ENCODE measurements at places on chromosomes 6 and 20.

- no peak for DNase-seq
Observed at GRCh38 chr6:147055821-147056392, 148.3 kb upstream of the STXBP5 start.

- DNase-seq, result no peak
Observed at GRCh38 chr6:119544325-119545175, 195.0 kb upstream of the MAN1A1 start.

GRCh38 chr20:58401162-58401561 is 12.1 kb downstream of the VAPB start:
- DNase-seq, result no peak

DNA sequence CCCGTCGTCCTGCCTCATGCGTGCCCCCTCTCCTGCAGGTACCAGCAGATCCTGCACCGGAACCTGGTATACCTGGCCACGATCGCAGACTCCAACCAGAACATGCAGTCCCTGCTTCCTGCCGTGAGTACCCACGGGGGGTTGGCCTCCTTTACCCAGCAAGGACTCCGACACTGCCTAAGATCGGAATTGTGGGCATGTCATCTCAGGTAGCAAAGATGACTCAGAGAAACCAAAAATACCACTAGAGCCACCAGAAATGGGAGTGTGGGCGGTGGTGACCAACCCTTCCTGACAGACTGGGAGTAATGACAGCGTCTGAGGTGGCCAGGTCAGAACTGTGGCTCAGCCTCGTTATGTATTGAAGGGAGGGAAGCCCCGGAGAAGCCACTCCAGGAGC is 16.3 kb downstream of the SS18L1 start:
- no peak for DNase-seq

DNA sequence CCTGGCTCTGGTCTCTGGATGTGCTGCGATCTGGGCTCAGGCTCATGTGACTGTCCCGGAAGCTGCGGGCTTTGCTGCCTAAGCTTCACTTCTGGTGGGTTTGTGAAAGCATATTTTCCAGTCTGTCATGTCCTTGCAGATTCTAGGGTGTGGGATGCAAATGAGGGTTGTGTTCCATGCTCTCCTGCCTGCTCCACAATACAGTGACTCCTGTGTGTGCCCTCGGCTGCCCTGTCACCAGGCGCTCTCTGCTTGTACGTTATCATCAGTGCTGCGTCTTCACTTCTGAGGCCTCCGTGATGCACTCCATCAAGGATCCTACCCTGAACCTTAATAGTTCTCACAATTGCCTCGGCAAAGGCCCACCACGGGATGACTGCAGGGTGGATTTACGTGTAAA is 84.2 kb downstream of the TTLL2 start:
- no peak for DNase-seq

GRCh38 chr6:36660771-36661471 is 17.6 kb upstream of the CDKN1A start:
- DNase-seq, result no peak

DNA sequence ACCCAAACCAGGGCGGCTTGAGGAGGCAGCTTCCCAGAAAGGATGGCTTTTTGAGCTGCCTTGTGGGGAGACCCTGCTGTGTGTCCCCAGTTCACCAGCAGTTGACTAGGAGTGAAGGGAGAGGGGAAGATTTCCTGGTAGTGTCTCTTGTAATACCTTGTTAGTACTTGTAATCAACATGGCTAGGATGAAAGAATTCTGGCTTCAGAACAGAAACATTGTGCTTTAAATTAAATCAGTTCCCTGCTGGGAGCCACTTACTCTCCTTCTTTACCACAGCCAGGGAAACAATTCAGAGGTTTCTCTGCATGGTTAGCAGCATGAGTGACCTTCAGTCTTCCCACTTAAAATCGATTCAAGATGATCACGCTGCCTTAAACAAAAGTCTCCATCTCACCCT is 525.4 kb upstream of the ID4 start:
- no peak for DNase-seq

GRCh38 chr6:81145506-81145905 is 607.0 kb downstream of the TENT5A start:
- no peak for DNase-seq

- no peak for DNase-seq
Observed at GRCh38 chr6:73325656-73326055, 28.4 kb downstream of the DPPA5 start.

GRCh38 chr6:51108563-51109234 is 290.0 kb downstream of the TFAP2B start:
- DNase-seq, result no peak

DNA sequence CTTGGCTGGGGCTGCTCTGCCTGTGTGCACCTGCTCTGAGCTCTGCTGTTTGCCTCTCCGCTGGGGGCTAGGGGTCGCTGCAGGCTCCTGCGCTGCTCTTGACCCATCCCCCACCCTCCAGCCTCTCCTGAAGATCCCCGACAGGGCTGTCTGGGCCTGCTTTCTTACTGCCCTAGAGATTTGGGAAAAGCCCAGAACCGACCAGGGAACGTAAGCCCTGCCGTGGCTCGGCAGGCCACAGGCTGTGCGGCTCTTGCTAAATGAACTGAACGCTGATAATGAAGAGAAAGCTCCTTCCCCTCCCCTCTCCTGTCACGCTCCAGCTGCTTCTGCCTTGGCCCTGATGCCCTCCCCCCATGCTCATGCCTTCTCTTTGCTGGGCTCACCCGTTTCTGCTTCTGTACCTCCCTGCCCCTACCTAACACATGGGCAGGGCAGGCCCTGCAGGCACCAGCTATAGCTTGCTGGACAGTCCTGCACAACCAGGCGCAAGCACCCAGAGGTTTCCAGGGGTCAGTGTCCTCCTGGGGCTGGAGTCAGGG is 32.0 kb upstream of the PCMTD2 start:
- DNase-seq, result no peak

DNA sequence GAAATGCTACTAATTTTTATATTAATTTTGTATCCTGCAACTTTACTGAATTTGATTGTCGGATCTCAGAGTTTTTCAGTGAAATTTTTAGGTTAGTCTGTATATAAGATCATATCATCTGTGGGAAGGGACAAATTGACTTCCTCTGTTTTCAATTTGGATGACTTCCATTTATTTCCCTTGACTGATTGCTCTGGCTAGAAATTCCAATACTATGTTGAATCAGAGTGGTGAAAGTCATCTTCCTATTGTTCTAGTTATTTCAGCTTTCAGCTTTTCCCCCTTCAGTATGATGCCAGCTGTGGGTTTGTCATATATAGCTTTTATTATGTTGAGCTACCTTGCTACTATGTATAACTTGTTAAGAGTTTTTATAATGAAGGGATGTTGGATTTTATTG is 771.2 kb downstream of the KIF16B start:
- no peak for DNase-seq

DNA sequence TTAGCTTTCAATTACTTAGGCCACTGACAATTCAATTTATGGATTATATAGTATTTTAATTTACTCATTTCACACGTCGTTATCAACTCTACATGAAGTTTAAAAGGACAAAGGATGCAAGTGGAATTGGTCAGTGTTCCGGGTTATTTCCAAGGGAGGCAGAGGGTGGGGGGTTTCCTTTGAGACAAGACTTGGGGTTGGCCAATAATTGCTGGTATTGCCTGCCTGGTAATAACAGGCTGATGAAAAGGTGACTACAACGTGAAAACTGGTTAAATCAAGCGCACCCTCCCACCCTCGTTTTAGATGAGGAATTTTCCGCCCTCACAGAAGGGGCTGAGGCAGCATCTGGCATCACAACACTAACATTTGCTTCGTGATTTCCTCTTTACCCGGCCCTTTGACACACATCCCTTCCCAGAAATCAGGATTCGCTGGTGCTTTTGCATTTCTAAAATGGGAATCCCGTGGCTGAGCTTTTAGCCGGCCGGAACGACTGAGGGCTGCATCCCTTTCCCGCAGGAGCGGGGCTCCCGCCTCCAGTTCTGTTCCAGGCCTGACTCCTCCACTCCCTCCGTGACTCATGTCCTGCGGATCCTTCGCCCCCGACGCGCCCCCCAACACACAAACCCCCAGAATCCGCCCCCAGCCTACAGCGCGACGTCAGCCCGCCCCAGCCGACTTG is 999 bp upstream of the PIM1 start:
- no peak for DNase-seq

GRCh38 chr20:825710-826421 is 7.6 kb upstream of the FAM110A start:
- no peak for DNase-seq

GRCh38 chr20:57770852-57771720 is 61.3 kb upstream of the PMEPA1 start:
- no peak for DNase-seq

DNA sequence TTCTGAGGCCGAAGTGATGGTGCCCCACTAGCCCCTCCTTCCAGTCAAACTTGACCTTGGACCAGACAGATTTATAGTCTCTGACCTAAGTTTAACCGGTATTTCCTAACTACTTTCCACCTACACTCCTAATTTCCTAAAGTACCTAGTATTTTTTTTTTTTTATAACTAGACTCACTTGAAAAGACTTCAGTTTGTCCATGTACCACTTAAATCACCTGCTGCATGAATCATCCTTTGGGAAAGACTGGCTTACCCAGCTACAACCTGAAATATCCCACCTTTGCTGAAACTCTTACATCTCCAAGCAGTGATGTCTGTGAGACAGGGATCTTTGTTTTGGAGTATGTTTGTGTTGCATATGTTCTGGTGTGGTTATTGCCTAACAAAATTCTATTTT is 71.1 kb downstream of the ZDHHC14 start:
- no peak for DNase-seq

DNA sequence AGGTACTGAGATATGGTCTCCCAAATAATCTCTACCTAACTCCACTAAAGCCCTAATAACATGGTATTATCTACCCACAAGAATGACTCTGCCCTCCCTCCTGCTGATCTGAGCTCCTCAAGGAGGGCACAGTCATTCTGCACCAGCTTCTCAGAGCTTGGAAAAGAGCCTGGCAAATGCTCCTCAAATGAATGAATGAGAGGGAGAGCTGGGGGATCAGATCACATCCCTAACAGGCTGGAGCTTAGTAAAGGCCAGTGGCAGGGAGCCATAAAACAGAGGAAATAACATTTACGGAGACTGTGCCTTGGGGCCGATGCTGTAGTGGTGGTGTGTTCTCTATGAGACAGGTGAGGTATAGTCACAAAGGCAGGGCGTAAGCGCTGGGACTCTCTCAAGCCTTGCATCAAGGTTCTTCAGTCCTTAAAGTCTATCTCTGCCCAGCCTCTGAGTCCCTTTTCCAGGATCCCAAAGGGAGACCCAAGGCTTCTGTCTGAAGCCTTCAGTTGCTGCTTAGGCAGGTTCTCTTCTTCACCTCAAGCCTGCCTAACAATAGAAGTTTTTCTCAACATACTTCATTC is 7.2 kb upstream of the NNAT start:
- no peak for DNase-seq

DNA sequence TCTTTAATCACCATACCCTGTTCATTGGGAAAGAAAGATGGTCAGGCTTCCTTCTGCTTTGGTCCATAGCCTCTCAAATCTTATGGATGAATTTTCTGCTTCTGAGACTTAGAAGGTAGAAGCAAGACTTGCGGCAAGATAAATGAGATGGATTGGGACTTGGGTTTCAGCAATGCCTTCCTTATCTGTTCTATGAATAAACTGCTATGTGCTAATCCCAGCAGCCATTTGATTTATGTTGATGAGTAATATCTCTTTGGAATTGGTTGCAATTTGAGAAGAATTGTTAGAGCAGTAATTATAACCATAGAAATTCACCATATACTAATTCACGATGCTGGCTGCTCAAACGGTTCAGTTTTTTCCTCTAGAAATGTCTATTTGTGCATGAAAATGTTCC is 48.3 kb downstream of the TXLNB start:
- no peak for DNase-seq

DNA sequence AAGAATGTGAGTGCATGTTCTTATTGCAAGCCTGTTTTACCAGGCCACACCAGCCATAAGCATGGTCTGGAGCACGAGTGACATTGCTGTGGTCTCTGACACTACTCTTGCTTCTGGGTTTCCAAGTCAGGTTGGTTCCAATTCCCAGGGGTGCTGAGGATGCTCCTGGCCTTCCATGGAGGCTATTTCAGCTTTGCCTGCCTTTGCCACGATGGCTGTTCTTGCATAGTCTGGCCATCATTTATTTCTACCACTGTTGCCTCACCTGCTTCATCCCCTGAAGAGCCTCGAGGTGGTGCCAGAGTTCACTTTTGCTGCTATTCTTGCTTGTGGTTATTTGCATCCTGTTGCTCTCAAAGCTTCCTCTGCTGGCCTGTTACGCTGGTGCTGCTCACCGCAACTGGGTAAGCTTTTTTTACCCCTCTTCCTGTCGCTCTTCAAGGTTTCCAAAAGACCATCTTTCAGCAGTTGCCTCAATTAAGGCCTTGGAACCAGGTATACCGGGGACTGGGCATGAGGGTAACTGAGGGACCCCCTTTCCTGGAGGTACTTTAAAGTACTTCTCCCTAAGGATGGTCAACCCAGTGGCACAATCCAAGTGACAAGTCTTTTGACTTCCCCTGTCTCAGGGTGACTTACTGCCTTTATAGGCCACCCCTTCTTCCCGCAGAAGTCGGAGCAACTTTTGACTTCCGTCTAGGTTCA is 64.5 kb downstream of the AKAP7 start:
- DNase-seq, result peak; percentile 28

GRCh38 chr6:122995921-122996793 is at the start of gene CLVS2:
Gene CLVS2 (plus strand): TSS chr6:122996235. CDS start chr6:122997778, 1,543 bp downstream.
- no peak for DNase-seq

DNA sequence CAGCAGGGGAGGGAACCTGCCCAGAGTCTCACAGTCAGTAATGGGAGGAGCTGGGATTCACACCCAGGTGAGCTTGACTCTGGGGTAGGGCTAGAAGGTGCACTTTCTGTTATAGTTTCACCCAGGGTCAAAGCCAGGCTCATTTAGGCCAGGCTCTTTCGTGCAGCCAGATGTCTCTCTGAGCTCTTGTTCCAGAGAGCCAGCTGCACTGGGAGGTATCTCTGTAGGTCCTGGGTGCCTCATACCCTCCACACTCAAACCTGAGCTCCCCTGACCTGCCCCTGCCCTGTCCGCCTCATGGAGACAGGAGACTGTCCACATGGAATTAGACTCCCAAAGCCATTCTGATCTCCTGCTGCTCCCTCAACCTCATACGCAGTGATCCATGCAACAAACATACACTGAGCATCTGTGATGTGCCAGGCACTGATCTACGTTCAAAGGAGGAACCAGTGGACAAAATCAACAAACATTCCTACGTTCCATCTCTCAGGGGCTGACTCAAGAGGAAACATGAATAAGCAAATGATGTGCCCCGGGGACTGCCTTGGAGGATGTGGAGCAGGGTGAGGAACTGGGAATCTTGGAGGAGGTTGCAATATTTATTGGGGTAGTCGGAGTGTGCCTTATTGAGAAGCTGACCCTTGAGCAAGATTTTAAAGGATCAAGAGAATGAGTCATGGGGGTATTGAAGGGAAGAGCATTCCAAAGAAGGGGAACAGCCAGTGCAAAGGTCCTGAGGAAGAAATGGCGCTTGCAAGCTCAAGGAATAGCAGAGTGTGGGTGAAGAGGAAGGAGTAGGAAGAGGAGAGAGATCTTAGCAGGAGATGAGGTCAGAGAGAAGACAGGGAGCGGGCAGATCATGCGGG is 71.3 kb upstream of the TOX2 start:
- DNase-seq, result no peak

All from stimulated activated CD4-positive, alpha-beta T cell treated with anti-CD3 and anti-CD28 coated beads, TNF-alpha, amount 100 ng/mL, for 24 hours (primary cell).